Fibroblast of gingiva (primary cell): ENCODE measurements at places on chromosomes 6 and 20.
A peak's percentile ranks its signal among the peaks of the same experiment; 100 is the strongest.

DNA sequence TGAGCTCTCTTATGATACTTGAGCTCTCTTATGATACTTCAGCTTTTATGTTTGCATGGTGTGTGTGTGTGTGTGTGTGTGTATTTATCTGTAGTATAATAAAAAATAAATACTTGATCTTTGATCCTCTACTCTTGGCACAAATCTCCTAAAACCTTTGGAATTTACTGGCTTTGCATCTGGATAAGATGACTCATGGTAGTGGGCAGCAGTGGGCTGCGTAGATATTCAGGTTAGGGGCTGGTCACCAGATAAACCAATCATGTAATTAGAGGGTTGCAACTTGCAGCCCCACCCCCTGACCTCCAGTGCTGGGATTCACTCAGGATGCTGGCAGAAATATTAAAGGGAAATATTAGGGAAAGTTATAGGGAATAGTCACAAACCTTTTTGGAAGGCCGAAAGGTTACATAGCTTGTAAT lies 151.9 kb upstream of the COL21A1 start:
- no peak for DNase-seq

GRCh38 chr20:45985573-45985972 lies 13.6 kb upstream of the ZNF335 start:
- DNase-seq: no peak

DNA sequence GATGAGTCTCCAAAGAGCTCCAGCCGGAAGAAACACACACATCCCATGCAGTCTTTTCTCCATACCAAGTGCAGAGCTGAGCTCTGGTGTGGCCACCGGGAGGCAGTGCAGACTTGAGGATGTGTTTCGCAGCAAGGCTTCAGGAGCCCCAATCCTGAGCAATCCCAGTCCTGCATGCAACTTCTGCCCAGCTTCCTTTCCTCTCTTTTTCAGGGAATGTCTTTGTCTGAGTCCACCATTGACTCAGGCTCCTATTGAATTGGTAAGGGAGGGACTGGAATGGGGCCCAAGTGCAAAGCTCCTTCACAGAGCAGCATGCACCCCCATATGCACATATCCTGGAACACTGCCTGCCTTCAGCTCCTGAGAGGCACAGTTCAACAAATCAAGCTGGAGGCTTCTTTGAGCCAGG lies 50.5 kb upstream of the ASIP start:
- peak; percentile 85 for DNase-seq

DNA sequence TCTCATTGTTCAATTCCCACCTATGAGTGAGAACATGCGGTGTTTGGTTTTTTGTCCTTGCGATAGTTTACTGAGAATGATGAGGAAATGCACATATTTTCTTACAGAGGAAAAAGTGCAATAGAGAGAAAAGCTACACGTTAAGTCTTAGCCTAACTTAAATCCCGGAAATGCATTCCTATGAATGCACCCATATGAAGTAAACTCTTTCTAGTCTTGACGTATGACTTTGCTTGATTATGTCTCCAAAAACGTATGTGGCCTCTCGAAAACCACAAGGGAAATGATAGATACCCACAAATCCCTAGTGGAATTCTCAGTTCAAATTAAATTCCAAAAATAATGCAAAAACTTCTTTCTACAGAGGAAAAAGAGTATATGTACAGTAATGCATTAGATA lies 90.7 kb upstream of the SASH1 start:
- DNase-seq: no peak

GRCh38 chr6:122894791-122895190 lies 101.2 kb upstream of the CLVS2 start:
- no peak for DNase-seq

DNA sequence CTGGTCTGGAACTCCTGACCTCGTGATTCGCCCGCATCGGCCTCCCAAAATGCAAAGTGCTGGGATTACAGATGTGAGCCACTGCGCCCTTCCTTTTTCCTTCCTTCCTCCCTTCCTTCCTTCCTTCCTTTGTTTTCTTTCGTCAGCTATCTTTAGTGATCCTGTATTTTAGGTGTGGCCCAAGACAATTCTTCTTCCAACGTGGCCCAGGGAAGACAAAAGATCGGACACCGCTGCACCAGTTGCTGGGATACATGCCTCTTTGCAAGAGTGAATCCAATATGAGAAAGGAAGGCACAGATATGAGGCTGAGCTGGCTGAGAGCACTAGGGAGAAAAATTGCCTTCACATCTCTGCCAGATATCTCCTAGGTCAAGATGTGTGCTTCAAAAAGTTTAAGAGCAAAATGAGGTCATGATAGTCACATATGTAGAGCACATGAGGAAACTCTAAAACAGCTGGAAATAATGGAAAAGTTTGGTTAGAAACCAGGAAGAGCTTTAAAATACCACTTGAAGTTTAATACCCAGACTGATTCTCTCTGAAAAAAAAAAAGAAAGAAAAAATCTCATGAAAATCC lies 41.8 kb downstream of the OR2B2 start:
- no peak for DNase-seq

- no peak for DNase-seq
Observed at GRCh38 chr6:23559587-23560343, 566.2 kb upstream of the NRSN1 start.

GRCh38 chr6:150099546-150099945 lies 30.6 kb upstream of the ULBP3 start:
- DNase-seq: no peak

DNA sequence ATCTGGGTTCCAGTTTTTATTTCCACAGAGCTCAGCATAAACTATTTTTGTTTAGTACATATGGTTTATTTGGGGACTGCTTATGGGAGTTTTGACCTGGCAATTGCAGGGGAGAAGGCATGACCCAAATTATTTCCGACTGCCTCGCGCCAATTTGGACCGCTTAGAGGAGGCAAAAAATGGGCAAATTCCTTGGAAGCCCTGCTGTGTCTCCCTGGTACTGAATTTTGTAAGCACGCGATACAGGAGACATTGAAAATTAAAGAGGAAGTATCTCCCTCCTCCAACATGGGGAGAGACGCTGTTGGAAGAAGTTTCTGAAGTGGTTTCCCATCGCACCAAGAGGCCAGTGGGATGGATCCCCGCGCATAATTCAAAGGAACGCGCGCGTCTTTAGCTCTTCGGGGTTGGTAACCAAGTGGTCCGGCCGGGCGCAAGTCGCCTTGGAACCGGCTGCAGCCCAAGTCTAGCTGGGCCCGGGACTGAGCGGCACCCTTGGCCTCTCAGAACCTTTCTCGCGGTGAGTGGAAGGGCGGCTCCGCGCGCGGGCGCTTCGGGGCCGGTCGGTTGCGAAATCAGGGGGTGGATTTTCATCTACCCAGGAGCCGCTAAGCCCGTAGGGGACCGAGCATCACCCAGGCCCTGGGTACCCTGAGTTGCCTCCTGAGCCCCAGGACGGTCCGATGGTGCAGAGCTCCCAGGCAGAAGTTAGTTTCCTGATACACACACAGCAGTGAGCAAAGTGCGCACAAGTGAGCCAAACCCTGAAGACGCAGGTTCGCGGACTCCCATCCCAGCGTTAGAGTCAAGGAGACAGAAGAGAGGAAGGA lies 6.2 kb downstream of the NKX2-2 start:
- DNase-seq: no peak

GRCh38 chr20:40962733-40963504 lies 65.7 kb upstream of the TOP1 start:
- peak; percentile 38 for DNase-seq

- no peak for DNase-seq
Observed at GRCh38 chr20:44626278-44626677, 25.2 kb downstream of the ADA start.

DNA sequence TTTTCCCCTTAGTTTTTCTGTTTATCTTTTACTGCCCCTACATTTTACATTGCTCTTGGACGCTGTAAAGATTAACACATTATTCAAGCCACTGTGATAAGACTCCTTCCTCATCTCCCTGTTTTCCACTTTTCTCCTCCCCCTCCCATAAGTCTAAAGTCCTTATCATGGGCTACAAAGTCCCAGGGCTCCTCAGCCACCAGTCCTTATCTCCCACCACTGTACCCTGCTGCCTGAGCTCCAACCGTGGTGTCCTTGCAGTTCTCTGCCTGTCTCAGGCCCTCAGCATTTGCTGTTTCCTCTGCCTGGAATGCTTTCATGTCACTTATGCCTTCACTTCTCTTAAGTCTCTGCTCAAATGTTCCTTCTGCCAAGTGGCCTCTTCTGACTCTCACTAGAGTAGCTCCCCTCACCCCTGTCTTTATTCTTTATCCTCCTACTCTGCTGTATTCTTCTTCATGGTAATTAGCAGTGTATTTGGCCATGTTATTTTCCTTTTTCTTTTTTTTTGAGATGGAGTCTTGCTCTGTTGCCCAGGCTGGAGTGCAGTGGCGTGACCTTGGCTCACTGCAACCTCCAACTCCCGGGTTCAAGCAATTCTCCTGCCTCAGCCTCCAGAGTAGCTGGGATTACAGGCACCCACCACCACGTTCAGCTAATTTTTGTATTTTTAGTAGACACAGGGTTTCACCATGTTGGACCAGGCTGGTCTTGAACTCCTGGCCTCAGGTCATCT lies 10.8 kb upstream of the LATS1 start:
- no peak for DNase-seq

- no peak for DNase-seq
Observed at GRCh38 chr6:53758496-53758895, 36.3 kb upstream of the LRRC1 start.

- DNase-seq: no peak
Observed at GRCh38 chr6:56003616-56004015, 128.2 kb upstream of the BMP5 start.

DNA sequence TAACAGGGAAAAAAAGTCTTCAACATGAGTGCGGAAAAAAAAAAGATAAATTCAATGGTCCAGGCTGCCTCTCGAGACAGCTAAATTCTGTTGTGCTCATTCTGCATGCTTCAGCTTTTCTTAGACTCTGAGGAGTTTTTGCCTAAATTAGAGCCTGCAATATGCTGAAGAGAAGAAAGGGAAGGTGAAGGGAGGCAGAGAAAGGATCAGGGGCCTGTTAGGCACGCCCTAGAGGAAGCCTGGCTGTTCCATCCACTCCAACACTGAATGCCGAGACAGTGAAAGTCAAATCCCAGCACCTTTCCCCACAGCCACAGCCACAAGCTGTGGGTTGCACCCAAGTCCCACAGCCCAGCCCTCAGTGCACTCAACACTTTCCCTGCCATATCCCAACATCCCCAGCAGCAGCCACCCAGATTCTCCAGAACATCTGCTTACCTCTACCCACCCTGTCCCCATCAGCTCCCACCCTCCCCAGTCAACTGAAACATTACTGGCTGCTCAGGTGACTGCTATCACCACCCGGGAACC lies 37.3 kb downstream of the PREX1 start:
- no peak for DNase-seq

- peak; percentile 14 for DNase-seq
Observed at GRCh38 chr6:29797135-29797534, 30.5 kb upstream of the HLA-G start.

DNA sequence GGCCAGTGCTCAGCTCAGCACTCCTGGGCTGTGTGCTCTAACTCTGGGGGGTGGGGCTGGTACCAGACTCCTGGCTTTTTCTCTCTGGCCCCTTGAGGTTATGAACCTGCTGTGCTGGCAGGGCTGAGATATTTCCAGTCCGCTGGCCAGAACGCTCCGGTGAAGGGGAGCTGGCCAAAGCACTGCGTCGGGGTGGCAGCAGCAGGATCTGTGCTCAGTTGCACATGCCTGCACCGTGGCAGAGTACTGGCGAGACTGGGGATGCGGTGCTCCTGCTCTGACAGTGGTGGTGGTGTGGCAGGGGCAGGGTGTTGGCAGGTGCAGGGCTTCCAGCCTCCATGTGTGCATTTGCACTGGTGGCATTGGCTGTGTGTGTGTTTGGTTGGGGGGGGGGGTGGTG lies 374.4 kb downstream of the PHF3 start:
- no peak for DNase-seq

DNA sequence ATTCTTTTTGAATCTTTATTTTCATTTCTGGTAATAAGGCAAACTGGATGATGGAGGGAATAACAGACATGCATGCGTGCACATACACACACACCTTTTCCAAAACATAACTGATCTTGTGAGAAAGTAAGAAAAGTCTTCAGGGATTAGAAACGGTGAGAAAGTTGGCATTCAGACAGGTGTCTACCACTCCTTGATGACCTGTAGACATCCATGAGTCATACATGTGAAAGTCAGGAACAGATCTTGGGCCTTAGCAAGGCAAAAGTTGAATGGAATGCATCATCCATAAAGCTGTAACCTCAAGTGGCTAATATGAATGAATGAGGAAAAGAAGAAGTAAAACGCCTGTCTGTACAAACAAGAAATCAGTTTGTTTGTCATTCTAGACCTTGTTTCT lies 97.3 kb downstream of the GRIK2 start:
- no peak for DNase-seq

DNA sequence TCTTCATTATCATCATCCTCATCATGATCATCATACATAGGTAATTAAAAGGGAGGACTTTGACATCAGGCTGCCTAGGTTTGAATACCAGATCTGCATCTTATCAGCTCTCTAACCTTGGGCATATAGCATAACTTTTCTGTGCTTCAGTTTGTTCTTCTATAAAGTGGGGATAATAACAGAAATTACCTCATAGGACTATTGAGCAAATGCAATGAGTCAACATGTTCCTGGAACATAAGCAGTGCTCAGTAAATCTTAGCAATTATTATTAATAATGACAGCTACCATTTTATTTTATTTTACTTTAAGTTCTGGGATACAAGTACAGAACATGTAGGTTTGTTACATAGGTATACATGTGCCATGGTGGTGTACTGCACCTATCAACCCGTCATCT lies 7.2 kb downstream of the C20orf202 start:
- no peak for DNase-seq

- no peak for DNase-seq
Observed at GRCh38 chr6:69784595-69785377, 12.0 kb downstream of the LMBRD1 start.

GRCh38 chr6:161716176-161716575 lies 442.3 kb upstream of the AGPAT4 start:
- no peak for DNase-seq

DNA sequence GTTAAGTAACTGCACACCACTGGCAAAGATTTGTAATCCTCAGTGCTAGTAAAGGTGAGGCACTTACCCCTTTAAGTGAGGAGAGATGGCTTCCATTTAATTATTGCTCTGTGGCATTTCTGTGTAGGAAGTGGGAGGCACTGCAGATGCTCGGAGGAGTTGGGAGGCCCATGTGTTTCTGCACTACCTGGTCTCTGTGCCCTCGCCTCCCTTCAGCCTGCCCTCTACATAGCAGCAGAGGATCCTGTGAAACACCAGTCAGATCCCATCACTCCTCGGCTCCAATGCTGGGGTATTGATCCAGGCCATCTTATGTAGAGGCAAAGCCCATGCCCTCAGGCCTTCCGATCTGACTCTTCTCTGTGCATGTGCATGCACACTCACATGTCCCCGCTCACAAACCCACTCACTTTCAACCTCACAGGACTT lies 67.0 kb downstream of the SLX4IP start:
- DNase-seq: no peak

GRCh38 chr6:91447081-91447480 lies 860.2 kb upstream of the MAP3K7 start:
- no peak for DNase-seq

- DNase-seq: no peak
Observed at GRCh38 chr6:21869085-21869771, 275.7 kb downstream of the SOX4 start.

DNA sequence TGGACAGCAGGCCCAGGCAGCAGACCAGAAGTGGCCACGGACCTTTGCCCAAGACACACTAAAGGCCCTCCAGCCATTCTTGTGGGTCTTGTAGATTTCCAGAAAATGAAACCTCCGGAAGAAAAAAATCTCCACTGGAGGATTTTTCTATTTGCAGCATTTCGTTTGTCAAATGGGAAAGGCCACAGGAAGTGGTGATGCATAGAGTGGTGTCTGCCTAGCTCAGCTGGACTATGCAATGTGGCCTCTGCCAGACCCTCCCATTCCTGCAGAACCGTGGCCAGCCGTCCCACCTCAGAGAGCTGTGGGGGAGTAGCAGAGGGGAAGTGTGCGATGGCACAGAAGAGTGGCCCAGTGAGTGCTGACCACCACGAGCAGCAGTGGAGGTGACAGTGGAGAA lies 24.0 kb upstream of the INSM1 start:
- DNase-seq: no peak
